ENCODE measurements at places on chromosomes 7 and 10.

DNA sequence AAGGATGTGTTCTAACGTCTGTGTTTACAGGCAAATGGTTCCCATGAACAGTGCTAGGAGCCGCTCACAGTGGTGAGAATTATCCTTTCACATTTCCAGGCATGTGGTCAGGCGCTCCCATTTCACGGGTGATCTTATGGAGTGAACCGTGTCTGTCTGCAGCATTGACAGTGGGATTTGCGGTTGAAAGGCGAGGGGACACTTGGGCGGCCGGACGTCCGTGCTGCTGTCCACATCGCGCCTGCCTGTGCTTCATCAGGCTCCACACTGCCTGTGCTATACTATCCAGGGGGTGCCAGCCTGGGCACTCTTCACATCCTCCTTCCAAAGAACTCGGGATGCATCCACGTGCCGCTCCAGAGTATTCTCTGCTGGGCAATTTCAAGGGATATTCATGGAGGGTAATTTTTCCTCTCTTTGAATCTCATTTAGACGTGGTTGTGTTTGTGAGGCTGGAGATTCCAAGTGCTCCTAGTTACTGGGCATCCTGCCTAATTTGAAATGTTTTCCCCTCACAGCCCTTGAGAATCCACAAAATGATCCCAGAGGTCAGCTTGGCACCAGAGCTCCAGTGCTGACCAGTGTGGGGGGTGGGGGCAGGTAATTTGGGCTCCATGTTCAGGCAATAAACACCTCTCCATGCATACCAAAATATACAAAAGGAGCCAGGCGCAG, 61.9 kb upstream of the EBF3 start:
- no peak for DNase-seq

DNA sequence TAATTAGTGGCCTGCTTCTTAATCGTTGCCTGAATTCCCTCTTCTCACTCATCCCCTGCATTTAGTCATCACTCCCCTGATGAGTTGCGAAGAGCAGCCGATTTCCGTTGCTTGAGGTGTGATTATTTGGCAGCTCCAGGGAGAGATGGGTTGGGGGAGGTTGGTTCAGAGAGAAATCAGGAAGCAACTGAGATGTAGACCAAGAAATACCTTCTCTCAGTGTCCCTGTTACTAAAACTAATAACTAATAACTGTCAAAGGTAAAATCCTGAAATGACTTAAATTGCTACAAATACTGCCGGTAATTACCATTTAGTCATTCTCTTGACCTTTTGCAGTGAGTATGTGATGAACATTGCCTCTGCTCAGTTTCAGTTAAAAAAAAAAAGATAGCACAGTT, 76.9 kb downstream of the ELMO1 start:
- no peak for DNase-seq

DNA sequence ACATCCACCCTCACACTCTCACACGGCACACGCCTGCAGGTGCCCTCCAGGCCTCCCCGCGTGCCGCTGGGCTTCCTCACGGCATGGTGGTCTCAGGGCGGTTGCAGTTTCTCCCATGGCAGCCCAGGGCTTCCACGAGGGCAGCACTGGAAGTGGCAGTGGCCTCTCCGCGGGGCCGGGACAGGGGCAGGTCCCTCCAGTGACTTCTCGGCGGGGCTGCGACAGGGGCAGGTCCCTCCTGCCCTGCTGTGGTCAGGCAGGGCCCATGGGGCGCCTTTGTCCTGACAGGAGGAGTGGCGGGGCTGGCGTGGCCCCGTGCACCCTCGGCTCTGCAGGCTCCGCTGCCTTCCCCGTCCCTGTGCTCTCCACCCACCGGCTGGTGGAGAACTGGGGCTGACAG, 19.0 kb downstream of the PWWP2B start:
- no peak for DNase-seq

DNA sequence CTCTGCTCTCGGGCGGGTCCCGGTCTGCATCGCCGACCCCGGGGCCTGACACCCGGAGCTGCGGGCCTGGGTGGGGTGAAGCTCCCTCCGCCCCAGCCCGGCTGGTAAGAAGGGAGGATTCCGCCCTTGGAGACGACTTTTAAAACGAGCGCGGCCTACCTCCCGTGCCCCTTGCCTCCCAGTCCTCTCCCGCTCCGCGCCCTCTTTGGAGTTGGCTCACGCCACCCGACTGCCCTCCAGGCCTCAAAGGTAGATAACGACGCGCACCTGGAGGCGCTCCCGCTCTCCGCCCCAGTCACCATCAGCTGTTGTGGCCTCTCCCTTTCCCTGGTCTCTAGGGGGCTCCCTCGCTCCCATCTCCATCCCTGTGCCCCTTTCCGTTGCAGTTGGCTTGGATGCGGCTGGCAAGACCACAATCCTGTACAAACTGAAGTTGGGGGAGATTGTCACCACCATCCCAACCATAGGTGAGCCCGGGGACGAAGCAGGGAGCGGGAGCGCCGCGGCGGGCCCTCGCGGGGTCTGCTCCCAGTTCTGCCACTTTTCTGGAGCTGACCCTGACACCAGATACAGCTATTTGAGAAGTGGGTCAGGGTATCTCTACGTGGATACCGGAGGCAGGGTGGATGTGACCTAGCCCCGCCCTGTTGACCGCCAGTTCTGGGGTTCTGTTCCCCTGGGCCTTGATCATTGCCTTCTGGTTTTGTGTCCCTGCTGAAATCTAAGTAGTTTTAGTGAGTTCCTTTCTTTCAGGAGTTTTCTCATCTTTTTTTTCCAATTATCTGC, 679 bp downstream of the ARF5 start:
- DNase-seq = peak; percentile 20

- no peak for DNase-seq
These were observed 3.5 kb upstream of the RGS10 start for GRCh38 chr10:119546009-119546408.

DNA sequence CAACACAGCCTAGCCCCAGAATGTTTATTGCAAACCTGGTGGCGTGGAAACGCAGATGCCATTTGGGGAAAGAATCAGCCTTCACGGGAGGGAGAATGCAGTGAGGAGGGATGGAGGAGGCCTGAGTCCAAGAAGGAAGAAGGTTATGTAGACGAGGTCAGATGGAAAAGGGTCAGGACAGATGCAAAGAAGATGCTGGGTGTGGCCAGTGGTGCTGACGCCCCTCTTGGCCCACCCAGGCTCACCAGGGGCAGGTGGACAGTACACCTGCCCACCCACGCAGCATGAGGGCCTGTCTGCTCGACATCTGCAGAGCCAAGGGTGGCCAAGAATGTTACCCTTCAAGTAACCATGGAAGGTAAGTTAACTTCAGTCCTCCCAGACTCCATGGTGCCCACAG, 40.5 kb downstream of the OAT start:
- no peak for DNase-seq

- no peak for DNase-seq
These were observed 160.4 kb downstream of the KIF20B start for GRCh38 chr10:89861584-89862301.

- DNase-seq = no peak
These were observed 142.0 kb upstream of the RET start for GRCh38 chr10:42934842-42935241.

DNA sequence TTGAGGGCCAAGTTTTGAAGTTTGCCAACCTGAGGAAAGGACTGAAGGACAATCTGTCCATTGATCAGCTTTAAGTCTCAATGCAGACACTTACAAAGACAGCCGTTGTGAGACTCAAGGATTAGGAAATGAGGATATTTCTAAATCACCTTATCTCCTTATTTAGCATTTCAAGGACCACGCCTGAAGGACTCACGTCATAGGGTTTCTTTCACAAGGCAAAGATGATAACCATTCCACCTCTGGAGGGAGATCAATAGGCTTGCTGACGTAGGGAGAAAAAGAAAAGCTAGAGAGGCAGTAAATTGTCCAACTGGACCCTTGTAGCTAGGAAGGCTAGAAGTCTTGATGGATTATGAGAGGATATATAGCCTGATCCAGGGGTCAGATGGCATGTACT, 3.3 kb upstream of the ASB4 start:
- DNase-seq = no peak

DNA sequence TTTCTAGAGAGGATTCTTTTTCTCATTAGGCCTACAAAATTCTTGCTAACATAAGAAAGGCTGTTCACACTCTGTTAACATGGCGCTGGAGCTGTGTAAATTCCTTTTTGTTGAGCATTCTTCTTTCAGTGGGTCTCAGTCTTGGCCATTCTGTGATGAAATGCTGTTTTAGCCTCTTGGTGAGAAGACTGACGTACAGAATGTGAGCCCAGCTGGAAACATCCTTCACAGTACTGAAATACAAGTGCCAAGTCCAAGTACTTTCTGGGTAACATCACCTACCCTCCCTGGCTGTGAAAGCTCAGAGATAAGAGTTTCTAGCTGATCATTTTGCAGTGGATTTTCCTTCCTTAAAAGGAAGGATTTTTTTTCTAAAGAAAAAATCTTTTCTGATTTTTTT, 231.8 kb downstream of the AHR start:
- no peak for DNase-seq

GRCh38 chr7:108099713-108100112, 30.4 kb downstream of the LAMB4 start:
- no peak for DNase-seq

- no peak for DNase-seq
These were observed 243.9 kb downstream of the ZMYND11 start for GRCh38 chr10:378930-379704.

DNA sequence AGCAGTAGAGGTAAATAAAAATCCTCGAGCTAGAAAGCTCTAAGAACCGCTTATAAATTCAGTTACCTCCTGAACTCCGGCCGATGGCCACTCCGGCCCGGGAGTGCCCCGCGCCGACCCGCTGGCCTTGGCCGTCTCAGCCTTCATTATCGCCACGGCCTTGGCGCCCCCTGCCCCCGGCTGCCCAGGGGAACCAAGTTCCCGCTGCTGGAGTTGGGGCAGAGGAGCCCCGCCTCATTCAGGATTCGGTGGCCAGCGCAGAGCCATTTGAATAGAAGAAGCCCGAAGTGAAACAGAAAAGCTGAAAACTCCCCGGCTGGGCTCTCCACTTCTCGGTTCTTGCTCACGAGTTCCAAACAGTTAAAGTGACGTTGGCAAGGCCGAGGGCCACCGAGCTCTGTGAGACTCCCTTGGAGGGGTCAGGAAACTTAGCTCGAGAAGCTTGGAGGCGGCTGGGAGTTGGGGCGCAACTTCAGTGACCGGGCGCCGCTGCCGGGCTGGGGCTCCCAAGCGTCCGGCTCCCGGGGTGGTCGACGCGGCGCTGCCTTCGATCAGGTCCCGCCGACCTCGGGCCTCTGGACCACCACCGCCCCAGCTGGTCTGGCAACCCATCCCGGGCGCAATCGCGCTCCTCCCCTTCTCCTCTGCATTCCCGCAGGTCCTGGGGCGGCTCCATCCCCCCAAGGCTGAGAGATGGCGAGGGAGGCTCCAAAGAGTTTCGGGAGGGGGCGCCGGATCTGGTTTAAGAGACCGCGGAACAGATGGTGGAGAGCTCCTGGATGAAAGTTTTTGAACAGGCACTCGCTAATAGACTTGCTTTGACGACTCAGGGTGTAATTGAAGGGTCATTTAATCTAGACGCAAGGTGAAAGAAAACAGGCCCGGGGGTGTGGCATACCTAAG, 5.8 kb upstream of the FEZF1 start:
- no peak for DNase-seq

GRCh38 chr7:133676805-133677370, 424.0 kb downstream of the EXOC4 start:
- DNase-seq = no peak

DNA sequence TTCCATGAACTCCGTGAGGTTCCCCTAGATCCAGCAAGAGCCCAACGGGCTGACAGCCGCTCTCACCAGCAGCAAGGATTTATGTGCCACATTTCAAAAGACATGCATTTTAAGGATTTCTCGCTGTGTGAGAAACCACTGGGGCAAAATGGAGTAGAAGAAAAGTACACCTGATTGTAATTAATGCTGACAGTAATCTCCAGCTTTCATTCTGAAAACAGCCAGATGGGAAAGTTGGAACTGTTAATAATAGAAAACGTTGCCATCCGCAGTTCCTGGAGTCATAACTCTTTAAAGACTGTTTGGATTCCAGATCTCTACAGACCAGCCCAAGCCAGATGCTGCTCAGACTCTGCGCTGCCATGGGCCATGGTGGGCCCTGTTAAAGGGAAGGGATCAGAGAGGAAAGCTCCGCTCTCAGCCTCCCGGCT, 216.9 kb upstream of the GLI3 start:
- DNase-seq = no peak

DNA sequence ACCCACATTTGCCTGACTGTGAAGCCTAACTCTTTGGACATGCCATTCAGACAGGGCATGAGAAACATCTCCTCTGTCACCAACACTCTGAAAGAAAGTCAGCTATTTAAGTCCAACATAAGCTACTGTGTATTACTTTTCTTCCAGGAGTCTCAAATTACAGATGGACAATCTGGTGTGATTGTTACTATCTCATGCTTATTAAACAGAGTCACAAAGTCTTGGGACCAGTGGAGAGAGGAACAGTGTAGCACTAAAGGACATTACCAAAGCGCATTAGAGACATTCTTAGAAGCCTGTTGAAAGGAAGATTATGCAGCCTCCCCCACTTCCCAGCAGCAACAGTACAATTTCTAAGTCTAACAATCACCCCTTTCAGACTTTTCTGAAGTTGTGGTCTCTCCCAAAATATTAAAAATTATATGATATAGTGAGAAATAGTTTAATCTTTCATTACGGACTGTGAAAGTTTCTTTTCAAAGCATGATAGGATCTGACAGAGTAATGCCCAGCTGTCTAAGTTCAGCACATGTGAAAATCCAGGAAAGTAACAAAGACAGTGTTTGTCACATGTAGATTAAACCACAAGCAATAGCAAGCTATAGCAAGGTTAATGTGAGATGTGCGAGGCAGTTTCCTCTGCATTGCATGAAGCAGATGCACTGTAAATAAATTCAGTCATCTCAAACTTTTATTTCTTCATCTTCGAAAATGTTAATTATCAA, 280.9 kb upstream of the FZD8 start:
- DNase-seq = no peak

- DNase-seq = no peak
These were observed 73.2 kb downstream of the SPDYE5 start for GRCh38 chr7:75565132-75565837.

GRCh38 chr10:5618829-5619228, 47.6 kb downstream of the ASB13 start:
- no peak for DNase-seq

- no peak for DNase-seq
These were observed 136.0 kb downstream of the KIF20B start for GRCh38 chr10:89837165-89838043.

DNA sequence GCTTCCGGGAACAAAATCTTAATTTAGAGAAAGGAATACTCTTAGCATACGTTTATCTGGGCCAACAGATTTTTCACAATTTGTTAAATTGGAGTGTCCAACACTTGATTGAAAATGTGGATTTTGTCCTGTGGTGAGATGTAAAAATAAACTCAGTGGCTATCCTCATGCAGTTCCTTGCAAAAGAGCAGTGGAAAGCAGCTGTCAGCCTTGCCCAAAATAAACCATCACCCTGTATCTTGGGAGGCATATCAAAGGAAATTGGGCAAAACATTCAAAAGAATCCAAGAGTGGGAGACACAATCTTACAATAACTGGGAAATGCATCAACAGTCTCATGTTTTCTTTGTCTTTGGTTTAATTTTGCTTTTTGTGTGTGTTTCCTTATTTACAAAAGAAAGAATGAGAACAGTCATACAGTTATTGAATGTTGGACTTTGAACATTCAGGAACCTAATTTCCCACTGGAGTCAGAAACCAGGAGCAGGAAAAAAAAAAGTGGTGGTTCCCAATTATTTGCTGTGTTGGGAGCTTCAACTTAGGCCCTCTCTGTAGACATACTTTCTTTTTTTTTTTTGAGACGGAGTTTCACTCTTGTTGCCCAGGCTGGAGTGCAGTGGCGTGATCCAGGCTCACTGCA, 44.4 kb upstream of the DGKI start:
- DNase-seq = no peak

GRCh38 chr10:51999096-51999495, 299.7 kb upstream of the CSTF2T start:
- no peak for DNase-seq

GRCh38 chr10:59175538-59176240, 754 bp upstream of the PHYHIPL start:
- DNase-seq = no peak
